ENCODE measurements at places on chromosomes 2 and 18. TPM values are rescaled to one million over a fixed set of nuclear protein-coding genes. Genes with fewer than 3 reads are reported as not detected.
A peak's percentile ranks its signal among the peaks of the same experiment; 100 is the strongest.

The FAM110C gene
- 2.5 TPM for total RNA-seq

The ZNF396 gene
- 1.7 TPM for total RNA-seq

The DNAH6 gene
- total RNA-seq: 0.46 TPM

The ITM2C gene
- total RNA-seq: 54.7 TPM

The ZBTB14 gene
- 9.9 TPM for total RNA-seq

The ZNF512 gene
- total RNA-seq: 27.4 TPM

The BCL11A gene
- 0.71 TPM for total RNA-seq

The CCDC148 gene
- total RNA-seq: 0.79 TPM

The NXPH2 gene
- total RNA-seq: not detected

The FOXI3 gene
- total RNA-seq: not detected

The AQP4 gene
- not detected for total RNA-seq

The PKDCC gene
- 137 TPM for total RNA-seq

The GREB1 gene
- total RNA-seq: 15.4 TPM

GRCh38 chr18:21330122-21330701, 88.2 kb downstream of the GREB1L start:
- DNase-seq: no peak

GRCh38 chr2:129794116-129794515, 185.3 kb upstream of the RAB6C start:
- no peak for DNase-seq

DNA sequence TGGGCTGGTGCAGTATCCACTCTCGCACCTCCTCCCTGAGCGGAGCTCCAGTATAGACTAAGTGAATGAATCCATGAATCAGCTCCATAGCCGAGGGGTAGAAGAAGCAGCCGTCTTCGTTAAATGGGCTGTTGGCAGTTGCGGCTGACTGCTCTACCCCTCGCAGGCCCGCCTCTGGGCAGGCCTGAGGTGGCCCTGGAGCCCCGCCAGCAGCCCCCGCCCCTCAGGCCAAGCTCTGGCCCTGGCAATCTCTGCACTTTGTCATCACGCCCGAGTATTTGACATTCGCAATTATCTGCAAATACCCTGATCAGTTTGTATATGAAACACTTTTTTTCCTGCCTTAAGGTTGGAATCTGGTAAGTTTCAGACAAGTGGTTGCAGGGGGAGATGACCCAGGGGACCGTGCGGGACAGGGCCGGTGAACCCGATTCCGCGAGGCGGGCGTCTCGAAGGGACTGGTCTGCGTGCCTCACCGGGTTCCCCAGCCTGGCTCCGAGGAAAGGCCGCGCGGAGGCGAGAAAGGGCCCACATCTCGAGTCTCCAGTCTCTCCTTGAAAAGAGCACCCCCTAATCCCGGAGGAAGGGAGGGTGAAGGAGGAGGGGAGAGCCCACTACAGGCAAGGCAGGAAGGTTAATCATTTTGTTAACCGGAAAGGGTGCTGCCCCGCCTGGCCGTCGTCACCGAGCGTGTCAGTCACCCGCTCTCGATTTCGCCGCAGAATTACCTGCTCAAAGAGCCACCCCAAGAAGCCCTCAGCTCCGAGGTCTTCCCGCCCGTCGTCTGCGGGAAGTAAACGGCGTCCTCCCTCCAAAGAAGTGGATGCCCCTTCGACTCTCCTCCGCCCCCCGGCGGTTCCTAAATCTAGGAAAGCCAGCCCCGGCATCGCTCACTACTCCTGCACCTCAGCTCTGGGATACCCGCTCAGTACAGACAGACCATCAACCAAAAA, 11.1 kb upstream of the SATB2 start:
- no peak for DNase-seq

- DNase-seq: no peak
These were observed 758.4 kb upstream of the GCFC2 start for GRCh38 chr2:76469066-76469465.

GRCh38 chr18:62033756-62034155, 140.9 kb upstream of the RNF152 start:
- DNase-seq: no peak

DNA sequence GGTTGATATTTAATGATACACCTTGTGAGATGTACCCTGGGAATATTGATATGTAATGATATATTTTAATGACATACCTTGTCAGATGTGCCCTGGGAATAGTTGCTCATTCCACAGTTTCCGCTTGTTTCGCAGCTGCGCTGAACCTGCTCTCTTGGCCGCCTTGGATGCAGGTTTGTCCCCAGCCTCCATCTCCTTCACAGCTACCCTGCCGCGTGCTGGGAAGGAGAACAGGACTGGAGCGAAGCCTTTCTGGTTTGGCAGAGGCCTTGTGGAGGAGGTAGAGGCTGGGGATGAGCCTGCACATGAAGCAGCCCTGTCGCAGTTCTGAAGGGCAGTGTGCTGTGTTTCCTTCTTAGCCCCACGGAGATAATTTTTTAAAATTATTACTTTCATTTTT, 14.6 kb downstream of the ATG4B start:
- DNase-seq: no peak

- no peak for DNase-seq
These were observed 535 bp downstream of the ATG4B start for GRCh38 chr2:241637795-241638660.

DNA sequence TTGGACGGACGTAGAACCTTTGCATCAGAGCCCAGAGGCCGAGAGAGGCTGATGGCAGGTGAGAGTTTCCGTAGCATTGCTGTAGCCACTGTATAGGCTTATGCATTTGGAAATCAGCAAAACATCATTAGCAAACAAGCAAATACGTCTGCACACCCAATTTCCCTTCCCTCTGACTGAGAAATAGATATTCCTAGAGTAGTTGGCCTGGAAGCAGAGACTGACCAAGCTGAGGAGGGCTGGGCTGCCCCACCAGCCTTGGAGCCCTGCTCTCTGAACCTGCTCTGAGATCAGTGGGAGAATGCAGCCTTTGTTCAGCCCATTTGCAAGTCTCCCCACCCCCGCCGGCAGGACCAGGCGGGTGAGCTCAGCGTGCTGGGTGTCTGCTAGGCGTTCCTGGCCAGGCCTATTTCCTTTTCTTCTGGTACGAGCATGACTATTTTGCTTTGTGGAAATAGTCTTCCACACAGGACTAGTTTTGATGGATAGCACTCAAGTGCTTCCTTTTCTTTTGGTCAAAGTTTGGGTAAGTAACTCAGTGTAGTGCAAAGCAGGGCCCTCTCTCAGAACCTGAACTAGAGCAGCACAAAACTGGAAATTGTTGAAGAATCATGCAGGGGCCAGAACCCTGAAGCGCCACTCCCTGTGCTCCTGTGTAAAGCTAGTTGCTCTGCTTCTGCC, 21.9 kb upstream of the RNF149 start:
- DNase-seq: no peak

GRCh38 chr2:239722760-239723470, 302.2 kb downstream of the NDUFA10 start:
- peak; percentile 65 for DNase-seq

- DNase-seq: no peak
These were observed 18.2 kb downstream of the COX7A2L start for GRCh38 chr2:42342795-42343241.

DNA sequence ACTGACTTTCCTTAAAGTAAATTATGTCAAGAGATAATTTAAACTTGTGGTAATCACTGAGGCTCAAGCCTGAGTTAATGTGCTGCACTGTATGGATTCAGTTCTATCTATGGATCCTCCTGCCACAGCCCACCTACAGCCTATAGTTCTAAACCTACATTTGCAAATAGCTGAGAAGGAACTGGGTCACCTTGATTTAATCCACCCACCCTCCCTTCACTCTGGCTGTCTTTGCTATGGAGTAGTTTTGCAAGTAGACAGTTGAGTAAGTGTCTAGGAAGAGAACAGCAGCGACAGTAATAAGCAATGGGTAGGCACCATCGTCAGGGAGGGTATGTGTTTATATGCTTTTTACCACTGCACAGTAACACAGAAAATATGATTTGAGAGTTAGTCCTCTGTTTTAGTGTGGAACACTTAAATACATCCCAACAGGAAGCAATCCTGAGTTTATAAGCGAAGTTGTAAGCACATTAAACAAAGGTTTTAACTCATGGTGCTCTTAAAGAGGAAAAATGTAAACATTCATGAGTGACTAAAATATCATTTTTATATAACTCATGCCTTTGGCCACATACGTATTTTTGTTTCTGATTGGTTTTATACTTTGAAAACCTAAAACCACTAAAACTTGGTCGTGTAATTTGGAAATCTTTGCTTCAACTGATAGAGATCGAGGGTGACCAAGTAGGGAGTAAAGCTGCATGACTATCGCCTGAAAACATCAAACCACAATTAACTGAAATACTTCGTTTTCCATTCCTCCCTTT, 36.3 kb upstream of the CHRNA1 start:
- DNase-seq: no peak

DNA sequence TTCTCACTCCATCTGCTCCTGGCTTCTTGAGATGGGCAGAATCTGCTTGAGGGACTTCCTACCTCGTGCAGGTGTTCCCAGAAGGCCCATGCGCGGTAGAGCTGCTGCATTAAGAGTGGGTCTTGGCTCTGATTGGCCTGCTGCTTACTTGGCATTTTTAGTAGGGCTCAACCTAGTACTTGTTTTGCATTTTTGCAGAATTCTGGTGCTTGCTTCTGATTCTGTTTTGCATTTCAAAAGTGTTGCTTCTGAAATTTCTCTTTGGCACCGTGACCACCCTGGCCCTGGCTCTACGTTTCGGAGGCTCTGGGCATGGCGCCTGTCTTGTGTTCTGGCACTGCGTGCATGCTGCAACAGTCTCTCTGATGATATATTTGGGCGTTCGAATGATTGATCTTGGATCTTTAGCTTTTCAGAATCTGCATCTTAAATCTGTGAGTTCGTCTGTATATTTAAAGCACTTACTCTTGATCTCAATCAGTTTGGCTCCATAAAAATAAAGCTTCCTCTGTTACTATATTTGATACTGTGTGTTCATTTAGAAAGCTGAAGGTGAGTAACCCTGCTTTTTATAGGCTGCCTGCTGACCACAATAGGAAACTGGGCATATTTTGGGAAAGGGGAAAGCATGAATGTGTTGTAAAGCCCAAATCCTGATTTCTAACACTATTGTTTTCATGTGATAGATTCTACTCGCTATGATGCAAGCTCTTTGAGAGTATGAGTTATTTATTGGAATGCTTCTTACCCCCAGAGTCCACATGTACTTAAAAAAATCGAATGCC, 22.2 kb downstream of the EFR3B start:
- no peak for DNase-seq

- no peak for DNase-seq
These were observed 67.1 kb upstream of the EPAS1 start for GRCh38 chr2:46230115-46230571.

GRCh38 chr2:231063347-231063746, 6.7 kb downstream of the PSMD1 start:
- DNase-seq: no peak

DNA sequence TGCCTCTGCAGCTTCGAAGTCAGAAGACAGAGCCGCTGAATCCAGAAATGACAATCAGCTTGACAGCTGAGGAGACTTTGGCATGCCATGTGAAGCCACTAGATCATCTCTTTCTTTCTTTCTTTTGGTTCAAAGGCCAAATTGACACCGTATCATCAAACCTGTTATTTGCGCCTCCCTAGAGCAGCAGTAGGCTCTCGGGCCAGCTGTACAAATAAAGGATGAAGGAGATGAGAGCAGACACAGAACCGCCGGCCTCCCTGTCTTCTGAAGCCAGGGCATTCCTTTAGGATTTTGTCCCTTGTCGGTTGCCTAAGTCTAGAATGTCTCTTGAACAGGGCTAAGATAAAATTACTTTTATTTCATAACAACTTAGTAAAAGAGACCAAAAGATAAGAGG, 36.8 kb downstream of the COL4A4 start:
- DNase-seq: no peak

DNA sequence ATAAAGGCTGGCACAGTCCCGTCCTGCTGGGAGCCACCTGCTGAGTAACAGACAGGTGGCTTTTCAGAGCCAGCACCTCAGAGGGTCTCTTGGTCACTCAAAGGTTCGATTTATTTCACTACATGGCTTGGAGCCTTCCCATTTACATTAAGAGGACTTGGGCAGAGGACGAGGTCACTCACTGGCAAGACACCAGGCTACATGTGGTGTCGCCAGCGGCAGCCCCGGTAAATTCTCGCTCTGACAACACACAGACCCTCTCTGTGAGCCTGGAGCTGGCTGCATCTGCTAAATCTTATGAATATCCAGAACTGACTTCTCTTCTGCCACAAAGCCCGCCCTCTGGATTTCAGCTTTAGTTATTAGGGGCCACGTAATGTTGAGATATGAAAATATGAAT, 254.7 kb downstream of the VAPA start:
- no peak for DNase-seq

DNA sequence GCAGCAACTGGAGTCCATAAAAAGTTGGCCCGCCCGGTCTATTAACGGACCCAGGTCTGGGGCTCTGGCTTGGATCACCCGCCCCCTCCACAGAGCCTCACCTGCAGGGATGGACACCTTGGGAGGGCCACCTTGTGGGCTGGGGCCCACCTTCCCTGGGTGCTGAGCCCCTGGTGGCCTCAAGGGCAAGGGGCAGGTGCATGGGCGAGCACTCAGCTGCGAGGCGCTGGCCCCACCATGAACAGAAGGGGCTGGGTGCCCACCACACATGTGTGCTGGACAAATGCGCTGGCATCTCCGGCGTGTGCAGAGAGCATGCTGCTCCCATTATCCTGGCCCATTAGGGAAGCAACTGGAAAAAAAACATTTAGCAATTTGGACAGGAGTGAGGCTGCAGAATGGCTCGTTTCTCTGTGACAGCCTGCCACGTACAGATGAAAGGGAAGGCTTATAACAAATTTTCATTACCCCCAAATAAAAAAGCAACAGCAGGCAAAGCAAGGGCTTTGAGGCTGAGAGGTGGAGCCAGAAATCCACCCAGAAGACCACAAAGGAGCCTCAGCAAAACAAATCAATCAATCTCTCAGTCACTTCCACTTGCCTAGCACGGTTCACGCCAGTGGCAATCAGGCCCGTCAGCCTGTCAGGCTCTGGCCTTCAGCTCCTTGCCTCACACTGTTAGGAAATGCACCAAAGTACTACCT, 253.1 kb upstream of the ZNF521 start:
- no peak for DNase-seq

DNA sequence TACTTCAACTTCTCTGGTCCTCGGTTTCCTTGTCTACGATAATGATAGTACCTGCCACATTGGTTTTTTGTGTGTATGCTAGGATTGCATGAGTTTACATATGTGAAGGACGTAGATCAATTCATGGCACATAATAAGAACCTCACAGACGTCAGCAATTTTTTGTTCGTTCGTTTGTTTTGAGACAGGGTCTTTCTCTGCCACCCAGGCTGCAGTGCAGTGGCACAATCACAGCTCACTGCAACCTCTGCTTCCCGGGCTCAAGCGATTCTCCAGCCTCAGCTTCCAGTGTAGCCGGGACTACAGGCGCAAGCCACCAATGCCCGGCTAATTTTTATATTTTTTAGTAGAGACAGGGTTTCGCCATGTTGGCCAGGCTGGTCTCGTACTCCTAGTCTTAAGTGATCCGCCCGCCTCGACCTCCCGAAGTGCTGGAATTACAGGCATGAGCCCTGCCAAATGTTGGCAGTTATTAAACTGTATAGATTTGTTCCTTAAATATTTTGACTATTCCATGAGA, 756 bp upstream of the SLC35F5 start:
- no peak for DNase-seq

- DNase-seq: no peak
These were observed 1134.8 kb upstream of the ZEB2 start for GRCh38 chr2:145654746-145655145.
